ENCODE measurements at places on chromosomes 3 and 15.
A peak's percentile ranks its signal among the peaks of the same experiment; 100 is the strongest.

DNA sequence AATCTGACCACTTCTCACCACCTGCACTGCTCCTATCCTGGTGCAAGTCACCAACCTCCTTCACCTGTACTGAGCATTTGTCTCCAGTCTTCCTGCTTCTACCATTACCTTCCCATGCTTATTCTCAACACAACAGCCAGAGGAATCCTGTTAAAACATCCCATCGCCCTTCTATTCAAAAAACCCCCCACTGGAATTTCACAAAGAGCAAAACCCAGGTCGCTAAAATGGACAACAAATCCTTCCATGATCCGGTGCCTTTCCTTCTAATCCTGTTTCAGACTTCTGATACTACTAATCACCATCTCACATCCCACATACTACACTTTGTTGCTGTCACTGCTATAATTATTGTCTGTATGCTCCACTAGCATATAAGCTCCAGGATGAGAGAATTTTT is 85.2 kb downstream of the ERC2 start:
- no peak for DNase-seq

DNA sequence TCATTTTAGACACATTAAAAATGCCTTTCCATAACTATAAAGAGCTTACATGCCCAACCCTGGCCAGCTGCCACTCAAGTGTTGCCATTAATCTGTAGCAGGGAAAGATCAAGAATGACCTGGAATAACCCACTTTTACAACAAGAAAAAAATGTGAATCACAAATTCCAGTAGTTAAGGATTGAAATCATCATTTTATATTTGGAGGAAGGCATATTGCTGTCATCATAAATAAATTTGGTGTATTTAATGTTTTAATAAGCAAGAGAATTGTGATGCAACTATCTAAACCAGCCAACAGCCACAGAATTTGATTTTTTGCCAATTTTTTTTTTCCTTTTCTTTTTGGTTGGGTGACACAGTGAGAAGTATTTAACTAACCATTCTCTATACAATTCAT is 240.0 kb upstream of the SEMA6D start:
- DNase-seq, result no peak

DNA sequence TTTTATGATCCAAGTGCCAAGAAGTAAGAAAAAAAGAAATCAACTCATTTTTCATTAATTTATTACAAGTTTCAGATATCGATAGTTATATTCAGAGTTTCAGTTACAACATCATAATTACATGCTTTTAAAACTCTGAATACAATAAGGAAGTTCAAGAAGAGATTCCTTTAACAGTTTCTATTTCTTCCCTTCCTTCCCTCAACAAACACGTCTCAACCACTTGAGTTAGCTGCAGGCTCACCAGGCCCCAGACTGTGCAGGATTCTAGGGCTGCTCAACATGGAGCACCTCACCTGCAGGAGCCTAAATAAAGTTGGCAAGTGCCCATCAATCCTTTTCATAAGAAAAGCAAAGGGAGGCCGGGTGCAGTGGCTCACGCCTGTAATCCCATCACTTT is 79.2 kb upstream of the FNDC3B start:
- no peak for DNase-seq

DNA sequence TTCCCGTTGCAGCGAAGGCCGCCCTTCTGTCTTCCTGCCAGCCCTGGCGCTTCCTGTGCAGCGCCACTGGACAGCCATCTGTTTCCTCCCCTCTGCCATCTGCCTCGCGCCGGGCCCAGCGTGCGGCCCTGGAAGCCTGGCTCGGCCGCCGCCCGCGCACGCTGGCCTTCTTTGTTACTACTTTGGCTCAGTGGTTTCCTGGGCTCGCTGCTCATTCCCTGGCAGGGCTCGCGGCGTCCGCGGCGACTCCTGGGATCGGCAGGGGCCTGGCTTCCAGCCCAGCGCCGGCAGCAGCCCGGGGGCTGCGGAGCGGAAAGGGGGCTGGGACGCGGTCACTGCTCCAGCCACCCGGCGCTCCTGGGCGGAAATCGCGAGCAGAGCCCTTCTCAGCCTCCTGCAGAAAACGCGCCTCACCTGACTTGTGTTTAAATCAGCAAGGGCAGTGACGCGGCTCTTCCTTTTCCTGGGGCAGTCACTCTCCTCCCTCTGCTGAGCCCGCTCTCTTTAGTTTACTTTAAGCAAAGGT is 10.0 kb downstream of the CMTM7 start:
- peak; percentile 68 for DNase-seq

- no peak for DNase-seq
Measured at GRCh38 chr15:95247071-95247984, 1016.0 kb downstream of the MCTP2 start.

DNA sequence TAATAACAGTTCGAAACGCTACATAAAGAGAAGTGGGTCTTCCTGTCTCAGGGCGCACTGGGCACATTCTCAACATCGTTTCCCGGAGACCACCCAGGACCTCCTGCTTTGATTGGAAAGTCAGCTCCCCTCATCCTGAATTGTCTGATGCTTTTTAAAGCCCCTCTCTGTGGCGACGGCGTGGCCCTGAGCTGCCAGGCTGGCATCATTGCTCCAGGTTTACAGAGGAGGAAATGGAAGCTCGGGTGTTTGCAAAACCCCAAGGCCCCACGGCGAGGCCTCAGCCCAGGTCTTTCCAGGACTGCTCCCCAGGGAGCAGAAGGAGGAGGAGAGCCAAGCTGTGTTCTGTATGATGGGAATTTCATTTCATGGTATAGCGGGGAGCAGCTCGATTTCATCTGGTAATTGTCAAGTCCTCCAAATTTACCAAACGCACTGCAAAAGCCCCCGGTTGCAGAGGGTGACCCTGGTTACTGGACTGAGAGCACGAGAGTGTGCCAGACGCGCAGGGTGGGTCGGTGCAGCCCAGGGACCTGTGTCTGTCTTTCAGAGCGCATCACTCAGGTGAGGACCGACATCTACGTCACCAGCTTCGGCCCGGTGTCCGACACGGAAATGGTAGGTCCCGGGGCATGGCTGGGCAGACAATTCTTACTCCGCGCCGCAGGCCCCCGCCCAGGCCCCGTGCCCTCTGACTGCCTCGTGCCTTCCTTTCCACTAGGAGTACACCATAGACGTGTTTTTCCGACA is 15.9 kb downstream of the GABRA5 start:
- no peak for DNase-seq

DNA sequence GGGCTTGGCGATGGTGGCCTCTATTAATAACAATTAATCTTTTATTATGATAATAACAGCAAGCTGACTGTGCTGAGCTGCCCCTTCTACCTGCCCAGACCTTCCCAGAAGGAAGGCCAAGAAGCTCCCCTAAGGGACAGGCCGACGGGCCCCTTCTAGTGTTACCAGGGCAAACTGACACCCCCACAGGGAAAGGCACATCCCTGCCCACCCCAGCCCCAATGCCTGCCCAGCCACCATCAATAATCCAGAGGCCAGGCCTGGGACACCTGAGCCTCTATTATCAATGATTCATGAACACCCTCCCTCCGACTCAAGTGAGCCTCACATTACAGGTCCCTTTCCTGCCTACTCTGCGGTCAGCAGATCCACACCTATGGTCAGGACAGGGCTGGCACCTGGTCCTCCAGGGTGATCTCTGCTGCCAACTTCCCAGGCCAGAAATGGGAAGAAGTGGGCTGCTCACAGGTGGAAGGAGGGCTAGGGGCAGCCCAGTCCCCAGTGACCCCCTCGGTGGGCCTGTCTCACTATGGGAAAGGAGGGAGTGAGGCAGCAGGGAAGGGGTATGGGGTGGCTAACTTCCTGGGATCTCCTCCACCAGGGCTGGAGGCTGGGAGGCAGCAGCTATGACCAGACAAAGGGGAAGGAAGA is 1.8 kb downstream of the TWF2 start:
- no peak for DNase-seq

GRCh38 chr15:32130823-32131222 is 100.5 kb downstream of the CHRNA7 start:
- no peak for DNase-seq

GRCh38 chr15:51030649-51031316 is 63.9 kb downstream of the TNFAIP8L3 start:
- no peak for DNase-seq

- no peak for DNase-seq
Measured at GRCh38 chr3:78812166-78812565, 955.6 kb downstream of the ROBO1 start.

DNA sequence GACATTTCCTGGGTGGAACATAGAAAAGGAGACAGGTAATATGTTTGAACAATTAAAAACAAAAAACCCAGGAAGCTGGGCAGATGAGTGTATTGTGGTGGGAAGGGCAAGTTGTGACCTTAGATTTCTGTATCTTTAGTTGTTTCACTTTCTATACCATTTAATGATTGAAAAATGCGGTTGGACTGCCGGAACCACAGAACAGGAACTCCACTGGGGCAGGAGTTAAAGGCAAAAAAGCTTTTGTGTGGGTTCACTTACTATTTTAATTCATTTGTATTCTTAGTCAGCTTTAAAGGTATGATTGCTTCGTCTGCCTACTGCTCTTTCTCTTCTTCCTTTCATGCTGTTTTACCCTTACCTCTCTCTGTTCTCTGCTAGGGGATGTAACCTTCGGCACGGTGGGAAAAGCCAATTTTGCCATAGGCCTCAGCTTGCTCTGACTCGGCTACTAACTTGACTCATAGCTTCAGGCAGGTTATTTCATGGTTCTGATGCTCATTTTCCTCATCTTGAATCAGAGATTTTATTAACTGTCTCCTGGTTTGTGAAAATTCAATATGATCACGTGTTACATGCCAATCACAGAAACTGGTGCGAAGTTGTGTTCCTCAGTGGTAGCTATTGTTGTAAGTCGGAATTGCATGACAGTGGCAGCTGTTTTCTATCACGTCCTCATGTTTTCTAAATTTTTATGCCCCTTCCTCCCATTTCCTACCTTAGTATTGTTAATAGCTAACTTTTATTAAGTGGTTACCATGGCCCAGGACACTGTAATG is 1.6 kb upstream of the MCTP2 start:
- DNase-seq, result no peak

DNA sequence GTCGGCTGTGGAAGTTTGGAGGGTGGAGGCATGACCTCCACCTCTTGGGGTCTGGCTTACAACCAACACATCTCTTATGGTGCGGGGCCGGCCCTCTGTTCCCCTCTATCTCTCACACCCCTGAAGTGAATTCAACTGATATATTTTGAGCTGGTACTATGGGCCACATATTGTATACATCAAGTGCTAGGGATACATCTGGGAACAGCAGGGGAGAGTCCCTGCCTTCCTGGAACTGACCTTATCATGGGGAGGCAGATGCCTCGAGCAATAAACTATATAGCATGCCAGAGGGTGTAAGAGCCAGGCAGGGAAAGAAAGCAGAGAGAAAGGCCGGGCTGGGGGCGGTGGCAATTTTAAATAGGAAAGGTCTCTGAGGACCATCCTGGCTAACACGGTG is 60.4 kb upstream of the TRPM1 start:
- no peak for DNase-seq

GRCh38 chr3:188746291-188746783 is 425.4 kb upstream of the TPRG1 start:
- DNase-seq, result no peak

DNA sequence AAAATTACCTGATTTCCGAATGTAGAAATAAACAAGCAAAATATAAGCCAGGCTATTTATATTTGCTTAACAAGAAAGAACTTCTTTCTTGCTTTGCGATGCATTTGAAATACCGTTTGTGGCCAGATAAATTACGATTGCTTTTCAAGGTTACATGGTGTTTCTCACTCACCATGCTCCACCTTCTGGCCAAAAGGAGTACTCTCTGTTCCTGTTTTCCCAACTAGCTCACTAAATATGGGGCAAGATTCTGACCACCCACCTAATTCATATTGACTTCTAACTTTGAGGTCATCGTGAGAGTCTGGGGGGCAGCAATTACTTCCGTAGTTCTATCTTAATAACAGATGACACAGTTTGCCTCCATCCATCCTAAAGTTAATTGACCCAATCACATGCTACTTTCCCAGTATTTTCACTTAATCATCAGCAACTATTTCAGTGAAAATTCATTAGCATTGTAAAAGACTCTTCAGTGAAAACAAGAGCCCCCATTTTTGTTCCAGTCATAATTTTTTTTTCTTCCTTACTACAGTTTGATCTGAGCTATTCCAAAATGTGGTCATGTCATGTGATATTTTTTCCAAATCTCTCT is 25.9 kb downstream of the ACP3 start:
- DNase-seq, result no peak

- DNase-seq, result no peak
Measured at GRCh38 chr15:59873644-59874272, 130.4 kb upstream of the FOXB1 start.

DNA sequence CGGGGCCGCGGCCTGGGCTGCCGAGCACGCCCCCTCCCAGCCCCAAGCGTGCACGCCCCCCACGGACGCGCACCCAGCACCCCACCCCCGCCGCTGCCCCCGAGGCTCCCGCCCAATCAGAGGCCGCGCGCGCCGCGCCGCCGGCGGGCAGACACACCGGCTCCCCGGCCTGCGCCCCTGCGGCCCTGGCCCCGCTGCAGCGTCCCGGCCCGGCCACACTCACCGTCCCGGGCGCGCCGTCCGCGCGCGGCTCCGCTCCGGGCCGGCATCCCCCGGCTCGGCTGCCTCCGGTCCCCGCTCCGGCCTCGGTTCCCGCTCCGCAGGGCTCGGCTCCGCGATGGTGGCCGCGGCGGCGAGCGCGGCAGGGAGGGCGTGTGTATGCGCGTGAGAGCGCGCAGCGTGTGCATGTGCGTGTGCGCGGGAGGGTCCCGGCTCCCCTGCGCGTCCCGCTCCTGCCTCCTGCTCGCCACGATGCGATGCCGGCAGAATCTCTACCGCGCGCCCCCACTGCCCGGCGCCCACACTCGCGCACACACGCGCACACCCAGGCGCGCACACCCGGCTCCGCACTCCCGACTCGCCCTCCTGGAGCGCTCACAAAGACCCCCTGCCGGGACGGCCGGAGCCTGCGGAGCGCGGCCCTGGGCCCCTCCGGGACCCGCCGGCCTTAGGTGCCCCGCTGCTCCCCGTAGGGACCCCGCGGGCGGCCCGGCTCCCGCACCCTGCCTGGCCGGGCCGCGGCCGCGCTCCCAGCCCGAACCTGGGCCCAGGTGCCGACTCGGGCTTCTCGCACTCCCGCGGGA is 186.5 kb upstream of the LINGO1 start:
- DNase-seq, result peak; percentile 48

- no peak for DNase-seq
Measured at GRCh38 chr3:18236726-18237125, 188.4 kb downstream of the SATB1 start.

GRCh38 chr15:69703532-69704187 is 251.0 kb downstream of the RPLP1 start:
- DNase-seq, result no peak

DNA sequence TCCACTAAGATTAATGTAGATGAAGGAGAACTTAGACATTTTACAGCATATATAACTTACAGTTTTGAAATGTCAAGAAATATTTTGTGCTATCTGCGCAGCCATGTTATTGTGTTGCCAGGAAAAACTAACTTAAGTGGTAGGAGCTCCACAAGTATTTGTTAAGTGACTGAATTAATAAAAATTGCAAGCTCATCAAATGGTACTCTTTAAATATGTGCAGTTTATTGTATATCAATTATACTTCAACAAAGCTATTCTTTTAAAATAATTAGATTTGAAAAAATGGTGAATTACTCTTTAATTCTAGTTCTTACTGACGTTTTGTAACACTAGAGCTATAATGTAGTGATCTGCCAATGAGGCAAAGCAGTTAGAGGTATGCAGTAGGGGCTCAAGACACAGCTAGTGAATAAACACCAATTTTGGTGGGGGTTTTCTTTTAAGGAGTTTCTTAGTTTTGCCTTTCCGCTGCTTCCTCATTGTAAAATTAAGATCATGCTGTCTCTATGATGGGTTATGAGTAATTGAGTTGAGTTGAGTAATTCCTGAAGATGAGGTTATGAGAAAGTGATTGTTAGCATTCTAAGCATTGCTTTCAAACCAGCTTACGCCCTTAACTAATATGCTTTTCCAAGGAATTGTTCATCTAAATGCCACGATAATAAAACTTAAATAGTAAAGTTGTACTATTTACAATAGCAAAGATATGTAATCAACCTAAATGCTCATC is 10.9 kb upstream of the LXN start:
- DNase-seq, result no peak
